Thoracic aorta (tissue), 2 donors: ENCODE measurements at places on chromosomes 7 and 10. TPM values are rescaled to one million over a fixed set of nuclear protein-coding genes. Genes with fewer than 3 reads are reported as not detected.

- DNase-seq = no peak
These were observed 136.1 kb downstream of the ICA1 start for GRCh38 chr7:8125680-8126444.

Gene RTKN2
- total RNA-seq = not detected

- DNase-seq = no peak
These were observed 163.0 kb upstream of the PPP1R3A start for GRCh38 chr7:114081606-114082425.

DNA sequence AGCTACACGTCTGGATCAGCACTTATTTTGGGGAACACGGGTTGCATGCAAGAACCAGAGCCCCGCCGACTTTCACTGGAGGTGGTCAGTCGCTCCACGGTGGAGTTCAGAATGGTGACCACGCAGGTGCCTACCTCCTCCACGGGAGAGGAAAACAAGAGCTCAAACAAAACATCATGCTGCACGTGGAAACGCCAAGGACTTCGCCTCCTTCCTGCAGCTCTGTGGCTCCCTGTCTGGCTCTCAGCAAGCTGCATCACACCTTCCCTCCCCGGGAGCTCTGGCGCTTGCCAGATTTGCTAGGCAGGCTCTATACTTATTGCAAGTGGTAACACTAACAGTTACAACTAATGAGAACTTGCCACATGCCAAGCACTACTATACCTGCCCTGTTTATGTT lies 26.0 kb downstream of the GSDME start:
- DNase-seq = no peak

GRCh38 chr10:95795602-95796001 lies 39.6 kb downstream of the ENTPD1 start:
- DNase-seq = no peak

- DNase-seq = no peak
These were observed 342.9 kb downstream of the CALN1 start for GRCh38 chr7:72069263-72069662.

Gene SLC39A12
- not detected for total RNA-seq

- DNase-seq = no peak
These were observed 8.0 kb downstream of the RSU1 start for GRCh38 chr10:16809074-16809718.

Gene PAX4
- total RNA-seq = not detected

- DNase-seq = no peak
These were observed 301.5 kb downstream of the ZEB1 start for GRCh38 chr10:31620226-31621151.

Gene NKX2-3
- total RNA-seq = not detected

Gene ASIC3
- total RNA-seq = 2.8 TPM

- DNase-seq = no peak
These were observed 71.6 kb downstream of the THSD7A start for GRCh38 chr7:11760372-11760771.

Gene POM121L12
- not detected for total RNA-seq

- no peak for DNase-seq
These were observed 268.8 kb downstream of the DYNC1I1 start for GRCh38 chr7:96041171-96041570.

Gene FAM200A
- total RNA-seq = 4.3 TPM

GRCh38 chr7:129089521-129090212 lies 34.8 kb upstream of the TNPO3 start:
- no peak for DNase-seq

Gene ZNF425
- total RNA-seq = 3.1 TPM

- no peak for DNase-seq
These were observed 357.4 kb downstream of the ABCA13 start for GRCh38 chr7:48528646-48529045.
